ENCODE measurements at places on chromosomes 1 and 21.

DNA sequence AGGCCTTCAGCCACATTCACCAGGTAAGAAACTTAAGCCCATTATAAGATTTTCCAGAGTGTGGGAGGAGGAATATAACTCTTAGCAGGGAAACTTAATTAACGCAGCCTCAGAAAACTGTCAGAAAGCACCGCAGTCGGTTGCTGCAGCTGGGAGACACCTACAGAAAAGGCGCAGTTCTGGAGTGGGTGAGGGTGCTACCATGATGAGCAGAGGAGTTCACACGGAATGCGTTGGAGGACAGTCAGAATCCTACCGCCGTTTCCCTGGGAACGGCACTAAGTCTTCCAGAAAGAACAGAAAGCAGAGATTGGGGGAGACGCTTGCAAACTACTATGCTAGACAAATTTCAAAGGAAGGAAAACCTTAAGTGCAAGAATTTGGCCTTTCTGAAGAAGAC lies 6.4 kb downstream of the ACTN2 start:
- DNase-seq: no peak

- no peak for DNase-seq
These were observed 140.9 kb upstream of the HMCN1 start for GRCh38 chr1:185593271-185593670.

DNA sequence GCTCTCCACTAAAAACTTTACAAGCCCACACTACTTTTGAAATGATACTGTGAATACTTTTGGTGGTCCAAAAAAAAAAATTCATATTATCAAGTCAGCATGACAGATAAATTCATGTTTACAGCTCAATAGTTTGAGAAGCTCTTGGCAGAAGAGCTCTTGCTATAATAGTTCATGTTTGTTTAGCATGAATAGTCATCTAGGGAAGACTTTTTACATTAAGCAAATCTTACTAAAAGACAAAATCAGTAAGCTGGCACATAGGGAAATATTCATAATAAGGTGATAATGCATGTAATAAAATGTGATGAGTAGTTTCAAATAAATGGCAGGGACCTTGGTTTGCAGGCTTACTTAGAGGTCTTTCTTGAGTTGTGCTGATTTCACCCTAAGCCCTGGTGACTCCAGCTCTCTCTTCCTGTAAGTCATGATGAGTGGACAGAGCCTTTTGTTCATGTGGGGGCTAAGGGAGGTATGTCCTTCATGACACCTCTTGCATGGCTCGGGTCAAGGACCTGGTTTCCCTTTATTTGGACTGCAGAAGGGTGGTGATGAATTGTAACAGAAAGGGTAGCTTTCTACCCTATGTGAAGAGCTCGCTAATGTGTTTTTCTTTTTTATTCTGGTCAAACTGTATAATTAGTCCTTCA lies 166.7 kb downstream of the GABPA start:
- DNase-seq: no peak

- no peak for DNase-seq
These were observed 10.8 kb downstream of the LYST start for GRCh38 chr1:235855811-235856429.

GRCh38 chr1:78658901-78659300 lies 9.3 kb downstream of the IFI44 start:
- DNase-seq: no peak

- DNase-seq: no peak
These were observed 90.8 kb downstream of the LHX9 start for GRCh38 chr1:198007687-198008607.

- no peak for DNase-seq
These were observed 890.6 kb downstream of the KCNT2 start for GRCh38 chr1:195717651-195718050.

- DNase-seq: no peak
These were observed 26.2 kb downstream of the SLC2A1 start for GRCh38 chr1:42932442-42932941.

DNA sequence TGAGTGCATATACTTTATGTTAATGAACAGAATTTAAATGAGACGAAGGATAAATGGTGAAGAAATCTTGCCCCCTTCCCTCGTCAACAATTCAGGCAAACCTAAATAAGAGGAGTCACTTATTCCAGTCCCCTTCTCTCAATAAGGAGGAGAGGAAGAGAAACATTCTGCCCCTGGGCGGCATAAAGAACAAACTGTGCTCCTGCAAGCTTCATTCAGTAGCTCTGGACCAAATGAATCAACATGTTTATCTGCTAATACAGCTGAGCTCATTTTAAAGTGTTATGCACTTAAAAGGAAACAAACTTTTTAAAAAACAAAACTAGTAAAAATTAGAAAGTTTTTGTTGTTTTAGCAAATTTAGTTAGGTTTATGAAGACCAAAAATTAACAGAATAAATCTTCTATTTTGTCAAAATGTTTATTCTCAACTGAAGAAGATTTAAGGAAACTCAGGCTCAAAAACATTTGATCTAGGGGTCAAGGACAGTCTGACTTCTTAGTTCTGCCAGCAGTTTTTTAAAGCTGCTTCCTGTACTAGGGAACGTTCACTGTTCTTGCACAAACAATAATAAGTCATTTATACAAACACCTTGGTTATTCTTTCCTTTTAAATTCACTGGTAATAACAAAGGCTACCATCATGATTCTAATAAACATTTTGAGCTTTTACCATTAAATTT lies 58.3 kb downstream of the AKT3 start:
- no peak for DNase-seq

DNA sequence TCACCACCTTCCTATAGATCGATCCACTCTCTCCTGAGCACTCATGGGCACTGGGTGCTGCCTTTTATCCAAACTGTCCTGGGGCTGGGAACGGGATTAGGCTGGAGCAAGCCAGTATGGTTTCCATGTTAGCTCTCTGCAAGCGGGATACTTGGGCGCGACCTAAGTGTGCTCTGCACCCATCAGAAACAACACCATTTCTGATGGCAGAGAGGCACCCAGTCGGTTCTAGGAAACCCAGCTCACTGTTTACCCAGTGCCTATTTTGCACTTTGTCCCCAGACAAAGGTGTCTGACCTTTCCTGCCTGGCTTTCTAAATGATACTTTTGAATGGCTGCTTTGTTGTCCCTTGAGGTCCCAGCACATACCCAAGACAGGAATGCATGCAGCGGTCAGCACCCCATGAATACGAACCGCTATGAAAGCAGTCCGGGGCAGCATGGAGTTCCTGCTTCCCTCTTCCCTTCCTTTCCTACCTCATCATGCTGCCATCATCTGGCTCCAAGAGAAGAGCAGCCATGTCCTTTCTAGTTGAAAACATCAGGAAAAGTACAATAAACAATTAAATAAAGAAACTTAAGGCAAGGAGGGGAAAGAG lies 83.9 kb downstream of the TRABD2B start:
- DNase-seq: no peak
